Esophagus (tissue), 2 donors: ENCODE measurements at places on chromosomes 16 and 17. TPM values are rescaled to one million over a fixed set of nuclear protein-coding genes. Genes with fewer than 3 reads are reported as not detected.

Gene KRT222
- 0.59 TPM for polyA plus RNA-seq

Gene ALOXE3
- polyA plus RNA-seq = 1.7 TPM

Gene CCL17
- polyA plus RNA-seq = 7.6 TPM

Gene KRTAP4-1
- not detected for polyA plus RNA-seq

Gene CAPNS2
- polyA plus RNA-seq = 88.1 TPM
